ENCODE measurements at places on chromosomes 4 and X.

DNA sequence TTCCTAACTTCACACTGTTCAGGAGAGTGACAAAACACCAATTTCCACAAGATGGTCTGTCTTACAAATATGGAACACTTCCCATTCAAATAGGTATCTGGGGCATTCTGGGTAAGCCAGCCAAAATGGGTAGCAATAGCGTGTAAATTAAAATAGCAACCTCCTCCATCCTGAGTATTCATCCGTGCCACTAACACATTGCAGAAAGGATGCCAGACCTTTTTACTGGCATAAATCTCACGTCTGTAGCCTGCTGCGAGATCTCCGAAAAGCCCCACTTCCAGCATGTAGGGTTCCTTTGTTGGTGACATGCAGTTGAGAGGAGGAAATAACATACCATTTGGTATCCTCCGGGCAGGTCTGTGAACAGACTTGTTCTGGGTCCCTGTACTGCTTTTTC, 52.7 kb upstream of the RAI2 start:
- no peak for DNase-seq

DNA sequence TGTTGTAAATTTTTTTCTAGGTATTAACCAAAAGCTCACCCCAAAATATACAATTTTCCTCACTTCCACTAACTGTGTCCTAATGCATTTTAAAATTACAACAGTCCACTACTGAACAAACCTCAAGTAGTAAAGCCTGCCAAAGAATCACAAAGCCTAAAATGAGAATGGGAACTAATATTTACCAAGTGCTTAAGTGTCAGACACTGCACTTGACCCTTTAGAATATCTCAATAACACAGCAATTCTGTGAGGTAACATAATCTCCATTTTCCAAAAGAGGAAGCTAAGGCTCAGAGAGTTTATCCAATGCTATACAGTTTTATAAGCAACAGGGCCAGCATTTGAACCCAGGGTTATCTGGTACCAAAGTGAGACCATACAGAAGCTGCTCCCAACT, 4.9 kb downstream of the SLC9A7 start:
- no peak for DNase-seq

GRCh38 chr4:73525611-73526010, 44.1 kb downstream of the AFM start:
- DNase-seq, result no peak

DNA sequence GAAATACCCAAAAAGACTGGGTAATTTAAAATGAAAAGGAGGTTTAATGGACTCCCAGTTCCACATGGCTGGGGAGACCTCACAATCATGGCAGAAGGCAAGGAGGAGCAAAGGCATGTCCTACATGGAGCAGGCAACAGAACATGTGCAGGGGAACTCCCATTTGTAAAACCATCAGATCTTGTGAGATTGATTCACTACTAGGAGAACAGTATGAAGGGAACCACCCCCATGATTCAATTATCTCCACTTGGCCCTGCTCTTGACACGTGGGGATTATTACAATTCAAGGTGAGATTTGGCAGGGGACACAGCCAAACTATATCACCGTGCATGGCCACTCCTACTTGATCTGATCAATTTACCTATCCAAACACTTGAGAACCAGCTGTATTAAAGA, 131.5 kb upstream of the LDB2 start:
- no peak for DNase-seq

- no peak for DNase-seq
Measured at GRCh38 chr4:174040287-174040686, 243.2 kb downstream of the FBXO8 start.

- DNase-seq, result no peak
Measured at GRCh38 chrX:39144323-39144722, 343.1 kb downstream of the MID1IP1 start.

GRCh38 chr4:8387194-8387593, 53.3 kb downstream of the ACOX3 start:
- DNase-seq, result no peak

GRCh38 chrX:111035991-111036390, 60.0 kb upstream of the PAK3 start:
- DNase-seq, result no peak

- no peak for DNase-seq
Measured at GRCh38 chrX:19902110-19902509, 14.7 kb upstream of the SH3KBP1 start.

GRCh38 chr4:145171911-145172310, 8.5 kb downstream of the OTUD4 start:
- DNase-seq, result no peak

DNA sequence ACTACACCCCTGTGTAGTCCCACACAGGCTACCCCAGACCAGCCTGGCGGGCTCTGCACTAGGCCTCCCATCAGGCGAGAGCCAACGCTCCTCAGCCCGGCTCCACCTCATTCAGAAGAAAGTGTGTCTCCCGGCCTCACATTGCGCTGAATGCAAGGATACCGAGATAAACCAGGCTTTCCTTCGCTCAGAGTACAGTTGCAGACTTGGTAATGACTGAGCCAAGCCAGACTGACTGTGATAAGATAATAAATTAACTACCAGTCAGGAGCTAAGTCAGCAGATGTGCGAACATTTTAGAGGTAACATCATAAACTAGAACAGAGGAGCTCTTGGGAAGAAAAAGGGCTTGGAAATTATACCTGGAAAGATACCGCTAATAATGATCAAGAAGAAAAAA, 397.6 kb downstream of the TRIML1 start:
- DNase-seq, result no peak

DNA sequence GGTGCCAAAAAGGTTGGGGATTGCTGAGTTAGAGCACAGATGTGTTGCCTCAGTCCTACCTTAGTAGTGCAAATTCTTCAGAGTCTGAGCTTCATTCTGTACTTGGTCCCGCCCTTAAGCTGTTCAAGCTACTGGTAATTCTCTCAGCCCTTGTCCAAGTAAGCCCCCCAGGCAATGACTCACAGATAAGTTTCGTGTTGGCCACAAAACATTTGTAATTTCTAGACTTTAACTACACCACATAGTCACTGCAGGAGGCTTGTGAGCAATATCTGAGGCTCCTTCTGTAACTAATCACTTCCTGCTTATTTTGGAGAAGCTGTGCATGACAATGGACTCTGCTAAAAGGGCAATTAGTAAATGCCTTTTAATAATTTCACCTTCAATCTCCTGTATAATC, 1420.5 kb downstream of the PCDH7 start:
- peak; percentile 9 for DNase-seq

DNA sequence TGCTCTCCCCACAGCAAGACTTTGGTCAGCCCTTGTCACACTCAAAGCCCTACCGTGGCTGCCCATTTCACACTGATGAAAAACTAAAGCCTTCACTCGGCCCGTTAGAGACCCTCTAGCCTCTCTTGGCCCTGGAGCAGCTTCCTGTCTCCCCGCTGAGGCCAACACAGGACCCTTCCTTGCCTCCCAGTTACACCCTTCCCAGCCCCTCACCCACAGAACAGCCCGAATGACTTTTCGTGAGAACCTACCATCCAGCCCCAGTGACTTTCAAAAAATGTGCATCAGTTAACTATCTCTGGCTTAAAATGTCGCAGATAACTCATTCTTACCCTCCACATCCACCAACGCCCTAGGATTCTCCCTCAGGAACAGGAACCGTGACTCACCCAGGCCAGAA, 756 bp upstream of the TAF9B start:
- no peak for DNase-seq

DNA sequence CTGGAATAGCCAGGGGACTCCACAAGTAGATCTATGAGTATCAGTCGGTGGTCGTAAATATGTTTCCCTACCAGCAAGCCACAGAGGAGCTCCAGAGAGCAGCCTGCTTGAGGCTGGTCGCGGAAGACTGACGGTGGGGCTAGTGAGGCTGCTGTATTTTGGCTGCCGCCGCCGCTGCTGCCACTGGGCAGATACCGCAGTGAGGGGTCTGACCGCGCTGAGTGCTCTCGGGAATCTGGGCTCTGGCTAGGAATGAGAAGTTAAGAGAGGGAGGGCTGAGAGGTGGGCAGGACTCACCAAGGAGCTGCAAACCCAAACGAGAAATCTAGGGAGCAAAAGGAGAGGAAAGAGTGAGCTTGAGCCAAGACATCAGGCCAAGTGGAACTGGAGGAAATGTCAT, at the start of gene EXOC1L:
Gene EXOC1L (plus strand): TSS at position 157 of the 400 bp plus-strand sequence. CDS start 237 bp downstream, at position 394.
- DNase-seq, result peak; percentile 9

- DNase-seq, result peak; percentile 21
Measured at GRCh38 chr4:82500435-82501153, 61.2 kb downstream of the TMEM150C start.

- no peak for DNase-seq
Measured at GRCh38 chr4:148029781-148030180, 297.9 kb downstream of the ARHGAP10 start.

DNA sequence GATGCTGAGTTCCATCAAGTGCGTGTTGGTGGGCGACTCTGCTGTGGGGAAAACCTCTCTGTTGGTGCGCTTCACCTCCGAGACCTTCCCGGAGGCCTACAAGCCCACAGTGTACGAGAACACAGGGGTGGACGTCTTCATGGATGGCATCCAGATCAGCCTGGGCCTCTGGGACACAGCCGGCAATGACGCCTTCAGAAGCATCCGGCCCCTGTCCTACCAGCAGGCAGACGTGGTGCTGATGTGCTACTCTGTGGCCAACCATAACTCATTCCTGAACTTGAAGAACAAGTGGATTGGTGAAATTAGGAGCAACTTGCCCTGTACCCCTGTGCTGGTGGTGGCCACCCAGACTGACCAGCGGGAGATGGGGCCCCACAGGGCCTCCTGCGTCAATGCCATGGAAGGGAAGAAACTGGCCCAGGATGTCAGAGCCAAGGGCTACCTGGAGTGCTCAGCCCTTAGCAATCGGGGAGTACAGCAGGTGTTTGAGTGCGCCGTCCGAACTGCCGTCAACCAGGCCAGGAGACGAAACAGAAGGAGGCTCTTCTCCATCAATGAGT, 46.6 kb downstream of the RHOH start:
- no peak for DNase-seq

DNA sequence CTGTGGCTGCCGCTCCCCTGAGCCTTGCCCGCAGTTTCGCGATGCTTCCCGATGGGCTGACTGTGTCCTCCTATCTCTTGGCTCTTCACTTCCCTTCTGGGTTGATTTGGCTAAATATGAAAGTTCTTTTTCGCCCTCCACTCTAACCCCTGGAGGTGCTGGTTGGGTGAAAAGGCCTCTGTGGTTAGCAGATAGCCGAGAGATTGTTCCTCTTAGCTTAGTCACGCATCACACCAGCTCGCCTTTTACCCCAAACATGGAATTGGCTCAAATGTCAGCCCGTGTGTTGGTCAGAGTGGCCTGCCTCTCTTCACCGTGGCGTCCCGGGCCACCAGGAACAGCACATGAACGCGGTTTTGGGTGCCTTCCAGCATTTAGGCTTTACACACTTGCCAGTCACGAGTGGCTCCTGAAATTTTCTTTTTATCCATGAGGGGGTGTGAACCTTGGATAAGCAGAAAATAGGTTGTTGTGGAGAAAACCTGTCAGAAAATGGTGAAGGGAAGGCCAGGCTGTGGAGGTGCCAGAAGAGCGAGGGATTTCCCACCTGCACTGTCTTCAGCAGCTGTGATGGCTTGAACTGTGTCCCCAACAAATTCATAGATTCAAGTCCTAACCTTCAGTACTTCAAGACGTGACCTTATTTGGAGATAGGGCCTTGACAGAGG, 8.9 kb downstream of the CLCN4 start:
- DNase-seq, result no peak

- no peak for DNase-seq
Measured at GRCh38 chr4:122663814-122664610, 43.1 kb upstream of the IL21 start.

Measured in stromal cell of bone marrow (primary cell).